ENCODE measurements at places on chromosomes 5 and 9. TPM values are rescaled to one million over a fixed set of nuclear protein-coding genes. Genes with fewer than 3 reads are reported as not detected.

OR1J2 gene
- not detected for total RNA-seq

DNA sequence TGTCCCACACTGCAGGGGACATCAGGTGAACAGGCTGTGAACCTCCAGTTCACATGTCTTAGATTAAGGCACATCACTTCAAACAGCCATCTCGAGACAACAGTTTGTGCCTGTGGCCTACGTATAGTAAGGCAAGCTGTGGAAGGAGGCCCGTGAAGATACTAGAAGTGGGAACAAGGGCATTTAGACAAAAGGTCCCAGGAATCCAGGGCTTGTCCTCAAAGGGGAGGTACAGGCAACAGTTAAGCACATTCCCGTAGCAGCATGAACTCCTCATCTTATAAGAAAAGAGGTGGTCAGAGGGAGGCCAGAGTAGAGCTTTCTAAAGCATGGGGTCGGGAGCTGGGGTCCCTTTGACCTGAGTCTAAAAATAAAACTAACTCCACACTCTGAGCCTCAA is 122.5 kb upstream of the TRPM3 start:
- H3K27me3 ChIP-seq = peaks cover 3% of the 10 kb centered on the region
- no peak overlapping the region for H3K4me3 ChIP-seq
- no peaks in the 10 kb centered on the region for H3K4me1 ChIP-seq
- no peaks in the 10 kb centered on the region for H3K36me3 ChIP-seq
- no peak overlapping the region for H3K27ac ChIP-seq
- no peak for DNase-seq

DNA sequence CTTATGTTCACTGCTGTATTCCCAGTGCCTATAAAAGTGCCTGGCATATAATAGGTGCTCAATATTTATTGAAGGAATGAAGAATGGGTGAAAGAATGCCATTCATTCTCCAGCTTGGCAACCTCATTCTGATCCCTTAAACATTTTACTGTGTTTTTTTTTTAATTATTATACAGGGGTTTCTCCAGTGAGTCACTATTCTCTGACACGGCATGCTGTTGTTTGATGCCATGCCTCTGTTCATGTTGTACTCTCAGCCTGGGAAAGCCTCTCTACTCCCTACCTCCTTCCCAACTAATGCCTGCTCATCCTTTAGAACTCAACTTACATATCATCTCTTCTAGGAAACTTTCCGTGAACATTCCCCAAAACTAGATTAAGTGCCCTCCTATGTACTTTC is 70.2 kb upstream of the PHF24 start:
- H3K27me3 ChIP-seq = no peaks in the 10 kb centered on the region
- no peak overlapping the region for H3K4me3 ChIP-seq
- no peak overlapping the region for H3K27ac ChIP-seq
- H3K4me1 ChIP-seq = peaks cover 7% of the 10 kb centered on the region
- DNase-seq = no peak
- H3K36me3 ChIP-seq = no peaks in the 10 kb centered on the region

GRCh38 chr9:95696701-95697100 is 178.8 kb upstream of the ERCC6L2 start:
- no peaks in the 10 kb centered on the region for H3K27me3 ChIP-seq
- no peaks in the 10 kb centered on the region for H3K36me3 ChIP-seq
- DNase-seq = no peak
- H3K4me1 ChIP-seq = no peaks in the 10 kb centered on the region
- H3K4me3 ChIP-seq = no peak overlapping the region

Measured in T-cell (primary cell).